Kidney glomerular epithelial cell (primary cell): ENCODE measurements at places on chromosomes 2 and 18.

- no peak for DNase-seq
Measured at GRCh38 chr2:219523031-219523671, 8.9 kb downstream of the ASIC4 start.

DNA sequence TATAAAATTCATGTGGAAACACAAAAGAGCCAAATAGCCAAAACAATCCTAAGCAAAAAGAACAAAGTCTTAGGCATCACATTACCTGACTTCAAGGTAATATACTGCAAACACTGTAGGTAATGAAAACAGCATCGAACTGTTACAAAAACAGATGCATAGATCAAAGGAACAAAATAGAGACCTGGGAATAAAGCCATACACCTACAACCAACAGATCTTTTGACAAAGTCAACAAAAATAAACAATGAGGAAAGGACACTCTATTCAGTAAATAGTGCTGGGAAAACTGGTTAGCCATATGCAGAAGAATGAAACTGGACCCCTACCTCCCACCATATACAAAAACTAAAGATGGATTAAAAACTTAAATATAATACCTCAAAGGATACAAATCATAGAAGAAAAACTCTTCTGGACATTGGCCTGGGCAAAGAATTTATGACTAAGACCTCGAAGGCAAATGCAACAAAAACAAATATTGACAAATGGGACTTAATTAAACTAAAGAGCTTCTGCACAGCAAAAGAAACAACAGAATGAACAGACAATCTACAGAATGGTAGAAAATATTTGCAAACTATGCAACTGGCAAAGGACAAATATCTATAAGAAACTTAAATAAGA, 218.0 kb downstream of the PHLPP1 start:
- no peak for DNase-seq

GRCh38 chr2:81303321-81303720, 998.8 kb upstream of the LRRTM1 start:
- DNase-seq, result no peak

DNA sequence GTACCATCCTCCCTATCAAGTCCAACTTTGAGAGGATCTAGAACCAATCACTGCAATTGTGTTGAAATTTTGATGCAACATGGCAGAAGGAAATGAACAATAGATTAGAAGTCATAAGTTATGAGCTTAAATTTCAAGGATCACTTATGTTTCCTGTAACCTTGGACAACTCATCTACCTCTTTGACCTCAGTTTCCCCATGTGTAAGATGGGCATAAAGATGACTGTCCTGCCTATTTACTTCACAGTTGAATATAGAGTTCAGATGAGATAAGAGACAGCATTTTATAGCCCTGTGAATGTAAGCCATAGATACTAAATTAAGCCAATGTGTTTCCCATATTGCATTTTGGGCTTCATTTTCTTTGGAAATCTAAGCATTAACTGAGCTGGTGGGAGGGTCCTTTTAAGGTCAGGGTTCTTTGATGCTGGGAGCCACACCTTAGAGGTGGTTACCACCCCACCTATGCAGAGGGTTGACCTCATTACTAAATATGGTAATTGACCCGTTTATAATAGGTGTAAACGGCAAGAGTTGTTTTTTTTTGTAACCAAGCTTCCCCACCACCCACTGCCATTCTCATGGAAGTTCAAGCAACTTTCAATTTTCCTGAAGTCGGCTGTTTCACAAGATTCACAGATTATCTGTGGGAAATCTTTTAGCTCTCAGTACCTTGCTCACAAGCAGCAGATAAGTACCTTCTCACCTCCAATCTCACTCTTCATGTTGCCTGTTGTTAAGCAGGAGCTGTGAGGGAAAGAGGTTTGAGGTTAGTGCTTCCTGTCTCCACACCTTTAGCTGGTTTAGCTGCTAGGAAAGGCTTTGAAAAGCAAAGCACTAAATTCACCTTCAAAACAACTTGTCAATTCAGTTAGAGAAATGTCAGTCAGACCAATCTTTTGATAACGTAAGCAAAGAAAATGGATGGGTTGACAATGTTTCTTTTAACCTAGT, 13.3 kb downstream of the CD28 start:
- no peak for DNase-seq

- no peak for DNase-seq
Measured at GRCh38 chr2:27029051-27029450, 3.7 kb upstream of the TMEM214 start.

GRCh38 chr2:215377283-215377682, 58.6 kb downstream of the FN1 start:
- DNase-seq, result no peak

DNA sequence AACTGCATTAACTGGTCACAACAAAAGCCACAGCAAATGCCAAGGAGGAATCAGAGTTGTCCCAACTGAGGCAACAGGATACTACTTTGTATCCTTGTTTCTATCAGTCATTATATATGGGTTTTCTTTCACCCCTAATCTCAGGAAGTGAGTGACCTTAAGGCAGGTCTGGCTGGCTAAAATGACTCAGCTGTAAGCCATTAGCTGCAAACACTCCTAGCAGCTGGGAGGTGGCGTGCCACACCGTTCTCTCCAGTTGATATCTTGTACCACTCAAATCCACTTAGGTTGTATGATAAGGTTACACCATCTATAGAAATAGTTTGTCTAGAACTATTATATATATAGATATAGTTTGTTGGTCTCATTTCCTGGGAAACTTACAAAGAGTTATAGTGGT, 171.1 kb upstream of the MC4R start:
- no peak for DNase-seq

DNA sequence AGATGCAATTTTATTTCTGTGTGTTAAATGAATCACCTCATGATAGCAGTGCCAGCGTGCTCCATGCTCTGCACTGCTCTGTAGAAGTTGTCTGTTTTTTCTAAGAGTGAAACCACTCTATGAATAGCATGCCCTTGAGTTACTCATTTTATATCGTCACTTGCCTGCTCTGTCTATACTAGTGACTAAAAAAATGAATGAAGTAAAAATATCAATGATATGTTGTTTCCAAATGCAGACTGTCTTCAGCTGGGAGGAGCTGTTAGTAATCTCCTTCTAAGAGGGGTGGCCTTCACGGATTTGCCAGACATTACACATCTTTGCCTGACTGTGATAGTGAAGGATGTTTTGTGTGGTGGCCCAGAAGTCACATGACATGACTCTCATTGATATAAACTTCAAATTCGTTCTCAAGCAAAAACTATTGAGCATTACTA, 852.1 kb downstream of the CNTNAP5 start:
- DNase-seq, result peak; percentile 64

DNA sequence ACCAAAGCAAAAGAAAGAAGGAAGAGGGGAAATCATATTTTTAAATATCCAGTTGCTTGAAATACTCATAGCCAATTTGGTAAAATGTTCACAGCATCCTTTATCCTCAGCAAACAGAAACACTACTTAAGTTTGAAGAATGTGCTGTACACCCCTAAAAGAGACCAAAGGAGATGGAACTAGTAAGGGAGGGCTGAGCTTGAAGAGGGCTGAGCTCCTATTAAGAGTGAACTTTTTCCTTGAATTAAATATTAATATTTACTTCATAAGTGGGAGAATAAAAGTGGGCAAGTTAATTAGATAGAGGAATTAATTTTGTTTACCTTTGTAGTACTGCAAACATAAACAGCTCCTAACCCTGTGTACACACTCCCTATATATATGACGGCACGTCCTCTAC, 7.0 kb downstream of the EVX2 start:
- no peak for DNase-seq

DNA sequence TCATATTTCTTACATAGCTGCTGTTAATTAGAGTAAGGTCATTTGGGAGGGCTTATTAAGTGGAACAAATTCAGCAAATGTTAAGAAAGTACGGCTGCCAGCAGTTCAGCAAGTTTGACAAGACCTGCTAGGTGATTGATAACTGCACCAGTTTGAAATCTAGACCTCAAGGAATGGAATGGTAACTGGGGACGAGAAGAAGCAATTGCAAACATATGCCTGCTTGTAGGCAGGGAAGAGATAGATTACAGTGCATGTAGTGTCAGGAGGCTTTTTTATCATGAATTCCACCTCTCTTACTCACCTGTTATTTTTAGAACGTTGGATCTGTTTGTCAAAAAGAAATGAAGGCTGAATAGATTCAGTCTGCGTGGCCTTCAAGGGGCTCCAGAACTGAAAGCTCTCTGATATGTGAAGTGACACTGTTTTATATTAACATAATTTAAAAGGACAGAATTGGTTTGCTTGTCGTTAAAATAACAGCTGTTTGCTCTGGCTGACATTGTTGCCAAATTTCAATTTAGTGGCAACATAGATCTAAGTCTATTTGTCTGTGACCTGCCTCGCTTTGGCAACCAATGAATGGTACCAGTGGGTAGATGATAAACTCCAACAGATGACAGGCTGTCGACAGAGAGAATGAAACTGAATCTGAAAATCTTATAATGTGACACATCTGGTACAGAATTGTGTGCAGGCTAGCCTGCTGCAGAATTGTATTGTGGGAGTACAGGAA, 199.3 kb downstream of the ZNF407 start:
- peak; percentile 46 for DNase-seq

- DNase-seq, result no peak
Measured at GRCh38 chr18:51821610-51822009, 518.4 kb upstream of the DCC start.

DNA sequence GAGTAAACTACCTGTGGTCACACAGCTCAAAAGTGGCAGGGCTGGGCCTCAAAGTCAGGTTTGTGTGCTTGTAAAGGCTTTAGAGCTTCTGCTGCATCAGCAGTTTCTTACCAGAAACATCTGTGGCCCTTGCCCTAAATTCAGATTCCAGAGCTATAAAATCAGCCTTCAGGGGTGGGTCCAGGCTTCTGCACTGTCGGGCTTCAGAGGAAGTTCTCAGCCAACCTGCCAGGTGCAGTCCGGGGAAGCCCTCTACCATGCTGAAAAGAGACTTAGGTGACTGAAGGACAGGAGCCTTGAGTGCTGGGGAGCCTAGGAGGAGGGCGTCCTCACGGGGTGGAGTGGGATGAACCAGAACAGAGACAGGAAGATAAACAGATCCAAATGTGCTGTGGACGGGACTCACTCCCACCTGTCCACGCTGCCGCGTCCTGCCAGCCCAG, 69.9 kb upstream of the HS6ST1 start:
- no peak for DNase-seq

DNA sequence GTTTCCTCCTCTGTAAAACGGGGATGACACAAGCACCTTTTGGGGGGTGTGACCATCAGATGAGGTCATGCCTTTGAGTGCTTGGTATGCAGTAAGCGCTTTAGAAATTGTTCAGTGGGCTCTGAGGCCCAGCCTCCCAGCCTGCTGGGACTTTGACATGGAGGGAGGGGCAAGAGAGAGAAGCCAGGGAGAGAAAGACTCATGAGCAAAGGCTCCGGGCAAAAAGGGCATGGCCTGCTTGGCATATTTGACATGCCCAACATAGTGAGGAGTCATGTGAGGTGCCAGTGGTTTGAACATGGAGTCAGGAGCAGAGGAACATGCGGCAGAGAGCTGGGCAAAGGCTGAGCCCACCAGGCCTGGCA, 14.0 kb downstream of the TNS1 start:
- peak; percentile 43 for DNase-seq

DNA sequence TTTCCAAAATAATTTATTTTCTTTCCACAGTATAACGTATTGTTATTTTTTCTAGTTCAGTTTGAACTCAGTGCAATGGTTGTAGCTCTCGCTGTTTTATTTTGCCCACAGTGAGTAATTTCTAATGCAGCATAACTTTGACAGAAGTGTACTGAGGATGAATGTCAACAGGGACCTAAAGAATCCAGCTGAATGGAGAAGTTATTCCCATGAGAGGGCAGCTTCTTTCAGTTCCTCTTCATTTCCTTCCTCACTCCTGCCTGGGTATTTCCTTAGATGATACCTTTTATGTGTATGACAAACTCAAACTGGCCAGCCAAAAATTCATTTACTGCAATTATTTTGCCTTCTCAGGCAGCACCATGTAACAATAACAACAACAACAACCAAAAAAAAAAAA, 1223.1 kb upstream of the ZEB2 start:
- DNase-seq, result no peak

DNA sequence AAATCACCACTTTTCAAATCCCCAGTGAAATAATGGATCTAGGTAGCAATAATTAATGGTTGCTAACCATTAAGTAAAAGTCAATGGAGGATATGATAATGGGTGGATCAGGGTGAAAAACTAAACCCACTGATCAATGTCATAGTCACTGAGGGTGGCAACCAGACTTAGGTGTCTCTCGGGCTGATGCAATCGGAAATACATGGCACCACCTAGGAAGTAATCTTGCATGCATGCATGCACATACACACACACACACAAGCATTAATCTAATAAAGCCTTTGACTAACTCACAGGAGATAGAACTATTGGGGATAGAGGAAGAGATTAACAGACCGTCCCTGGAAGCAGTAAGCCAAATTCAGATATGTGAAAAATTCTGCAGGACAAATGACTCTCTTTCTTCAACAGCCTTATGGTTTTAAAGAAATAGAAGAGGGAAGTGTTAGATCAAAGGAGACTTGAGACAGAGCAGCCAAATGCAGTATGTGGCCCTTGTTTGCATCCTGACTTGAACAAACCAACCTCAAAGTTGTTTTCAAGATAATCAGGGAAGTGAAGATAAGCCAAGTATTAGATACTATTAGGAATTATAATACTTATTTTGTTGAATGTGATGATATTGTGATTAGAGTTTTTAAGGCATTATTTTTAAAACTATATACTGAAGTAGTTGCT, 186.0 kb upstream of the RMP24 start:
- no peak for DNase-seq

- no peak for DNase-seq
Measured at GRCh38 chr2:185658750-185659149, 79.9 kb upstream of the FSIP2 start.

- peak; percentile 51 for DNase-seq
Measured at GRCh38 chr2:237704501-237705434, 77.4 kb downstream of the LRRFIP1 start.

DNA sequence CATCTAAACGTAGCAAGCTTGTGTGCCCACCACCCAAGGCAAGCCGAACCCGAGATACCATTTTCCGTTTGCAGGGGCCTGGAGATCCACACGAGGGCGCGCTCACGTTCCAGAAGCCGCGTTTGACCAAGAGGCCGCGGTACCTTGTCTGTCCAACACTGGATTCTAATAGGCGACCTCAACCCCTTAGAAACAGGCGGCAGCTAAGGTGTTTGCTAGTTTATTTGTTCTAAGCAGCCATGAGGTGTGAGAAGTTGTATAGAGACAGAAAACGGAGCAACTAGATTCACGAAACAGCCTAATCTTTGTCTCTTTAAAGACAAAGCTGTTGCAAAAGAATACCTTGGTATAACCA, 4.2 kb downstream of the HOXD11 start:
- DNase-seq, result peak; percentile 81

DNA sequence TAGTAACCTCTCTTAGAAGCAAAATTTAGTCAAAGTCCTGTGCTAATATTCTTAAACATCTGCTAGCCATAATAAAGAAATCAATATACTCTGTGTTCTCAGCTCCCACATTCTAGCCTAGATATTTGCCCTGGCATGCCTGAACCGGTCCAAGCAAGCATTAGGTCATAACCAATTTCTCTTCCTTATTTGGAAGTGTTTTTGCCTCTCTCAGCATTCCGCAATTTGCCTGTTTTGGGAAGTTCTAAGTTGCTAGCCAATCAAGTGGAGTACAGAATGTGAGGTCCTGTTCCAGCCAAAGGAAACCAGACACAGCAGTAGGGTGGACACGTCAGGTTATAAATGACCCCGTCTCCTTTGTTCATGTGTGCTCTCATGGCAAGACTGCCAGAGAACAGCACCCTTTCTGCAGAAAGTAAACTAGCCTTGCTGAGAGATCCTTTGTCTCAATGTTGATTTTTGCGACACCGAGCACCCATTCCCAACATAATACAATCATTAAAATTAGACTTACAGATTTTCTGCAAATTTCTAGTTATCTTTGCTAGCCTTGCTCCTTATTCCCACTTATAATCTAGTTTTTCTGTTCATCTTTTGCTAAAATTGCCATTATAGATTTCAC, 13.0 kb upstream of the SULT1C4 start:
- DNase-seq, result no peak
